ENCODE measurements at places on chromosomes 16 and 17.

DNA sequence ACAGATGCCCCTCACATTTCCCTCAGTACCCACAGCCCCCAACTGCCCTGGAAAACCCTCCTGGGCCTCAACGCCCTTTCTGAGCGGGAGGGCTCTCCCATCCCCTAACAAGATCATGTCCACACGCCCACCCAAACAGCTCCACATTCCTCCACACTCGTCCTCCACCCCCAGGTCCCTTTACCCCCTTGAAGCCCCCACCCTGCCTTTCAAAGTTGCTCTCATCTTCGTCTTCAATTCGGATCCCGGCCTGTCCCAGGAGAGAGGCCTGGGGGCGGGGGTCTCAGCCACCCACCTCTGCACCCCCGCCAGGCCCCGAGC is 14.3 kb downstream of the HOXB4 start:
- DNase-seq = no peak

DNA sequence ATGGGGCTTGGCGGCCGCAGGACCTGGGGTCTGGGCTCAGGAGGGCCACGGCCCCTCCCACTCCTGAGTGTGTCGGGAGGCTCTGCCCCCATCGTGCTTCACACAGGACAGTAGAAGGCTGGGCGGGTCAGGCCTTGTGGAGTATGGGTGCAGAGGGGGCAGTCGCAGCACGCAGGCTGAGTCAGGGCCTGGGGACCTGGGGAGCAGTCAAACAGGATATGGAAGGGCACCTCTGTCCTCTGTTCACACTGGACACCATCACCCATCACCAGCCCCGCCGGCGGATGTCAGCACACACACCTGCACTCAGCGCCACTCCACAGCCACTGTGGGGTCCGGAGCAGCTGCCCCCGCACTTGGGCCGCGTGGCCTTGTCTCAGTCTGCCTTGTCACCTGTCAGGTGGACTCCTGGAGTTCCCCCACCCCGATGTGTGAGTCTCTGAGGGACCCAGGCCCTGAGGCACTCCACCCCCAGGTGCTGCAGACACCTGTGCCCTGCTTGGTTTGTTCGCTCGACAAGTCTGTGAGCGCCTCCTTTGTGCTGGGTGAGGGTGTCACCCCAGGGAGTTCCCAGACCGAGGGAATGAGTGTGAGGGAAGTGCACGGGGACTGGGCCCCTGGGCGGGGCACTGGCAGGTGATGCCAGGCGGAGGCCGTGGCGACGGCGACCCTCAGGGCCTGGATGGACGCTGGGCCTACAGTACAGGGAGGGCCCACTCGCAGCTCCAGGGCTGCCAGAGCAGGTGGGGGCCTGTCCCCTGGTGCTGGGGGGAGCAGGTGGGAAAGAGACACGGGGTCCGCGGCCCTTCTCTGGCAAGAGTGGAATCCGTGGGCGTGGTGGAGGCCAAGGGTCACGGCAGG is 31.7 kb downstream of the ZFPM1 start:
- no peak for DNase-seq

DNA sequence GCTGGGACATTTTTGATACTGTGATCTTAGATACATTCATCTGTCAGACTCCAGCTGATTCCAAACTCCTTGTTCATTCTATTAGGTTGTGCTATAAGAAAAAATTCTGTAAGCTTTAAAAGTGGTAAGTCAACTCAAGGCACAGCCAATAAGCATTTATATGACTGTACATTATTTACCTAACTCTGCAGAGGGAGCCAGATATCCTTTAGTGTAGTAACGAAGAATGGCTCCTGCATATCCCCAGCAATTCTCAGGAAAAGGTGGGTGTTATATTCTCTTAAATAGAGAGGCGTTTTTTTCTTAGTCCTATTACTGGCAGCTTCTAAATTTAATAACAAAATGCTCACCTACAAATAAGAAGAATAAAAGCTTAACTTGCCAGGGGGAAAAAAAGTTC is 374.3 kb upstream of the GOT2 start:
- no peak for DNase-seq

DNA sequence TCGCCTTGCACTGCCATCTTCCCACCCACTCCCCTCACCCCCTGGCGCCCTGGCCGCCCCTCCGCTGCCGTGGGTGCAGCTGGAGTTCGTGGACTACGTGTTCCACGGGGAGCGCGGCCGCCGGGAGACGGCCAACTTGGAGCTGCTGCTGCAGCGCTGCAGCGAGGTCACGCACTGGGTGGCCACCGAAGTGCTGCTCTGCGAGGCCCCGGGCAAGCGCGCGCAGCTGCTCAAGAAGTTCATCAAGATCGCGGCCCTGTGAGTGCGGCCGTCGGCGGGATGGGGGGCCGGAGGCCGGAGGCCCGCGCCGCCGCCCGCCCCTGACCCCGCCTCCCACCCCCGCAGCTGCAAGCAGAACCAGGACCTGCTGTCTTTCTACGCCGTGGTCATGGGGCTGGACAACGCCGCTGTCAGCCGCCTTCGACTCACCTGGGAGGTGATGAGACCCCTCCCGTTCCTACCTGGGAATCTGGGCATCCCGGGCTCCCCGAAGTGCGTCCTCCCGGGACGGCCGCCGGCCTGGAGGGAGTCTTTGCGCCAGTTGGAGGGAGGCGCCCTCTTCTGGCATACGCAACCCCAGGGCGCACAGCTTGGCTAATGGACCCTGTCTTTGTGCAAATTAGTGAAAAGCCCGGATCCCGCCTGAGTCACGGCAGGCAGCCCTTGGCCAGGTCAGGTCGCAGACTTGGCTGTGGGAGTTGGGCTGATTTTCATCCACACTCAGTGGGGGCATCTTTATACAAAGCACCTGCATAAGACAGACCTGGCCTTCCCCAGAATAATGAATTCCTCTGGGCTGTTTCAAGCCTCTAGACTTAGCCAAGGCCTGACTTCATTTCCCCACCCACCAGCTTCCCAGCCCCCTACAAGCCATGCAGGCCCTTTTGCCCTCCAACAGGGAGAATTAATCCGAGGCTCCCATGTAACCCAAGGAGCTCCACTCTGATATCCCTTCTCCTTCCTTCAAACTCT is 14.3 kb downstream of the RAPGEFL1 start:
- peak; percentile 58 for DNase-seq

GRCh38 chr16:9351841-9352434 is 260.5 kb downstream of the HAPSTR1 start:
- no peak for DNase-seq

DNA sequence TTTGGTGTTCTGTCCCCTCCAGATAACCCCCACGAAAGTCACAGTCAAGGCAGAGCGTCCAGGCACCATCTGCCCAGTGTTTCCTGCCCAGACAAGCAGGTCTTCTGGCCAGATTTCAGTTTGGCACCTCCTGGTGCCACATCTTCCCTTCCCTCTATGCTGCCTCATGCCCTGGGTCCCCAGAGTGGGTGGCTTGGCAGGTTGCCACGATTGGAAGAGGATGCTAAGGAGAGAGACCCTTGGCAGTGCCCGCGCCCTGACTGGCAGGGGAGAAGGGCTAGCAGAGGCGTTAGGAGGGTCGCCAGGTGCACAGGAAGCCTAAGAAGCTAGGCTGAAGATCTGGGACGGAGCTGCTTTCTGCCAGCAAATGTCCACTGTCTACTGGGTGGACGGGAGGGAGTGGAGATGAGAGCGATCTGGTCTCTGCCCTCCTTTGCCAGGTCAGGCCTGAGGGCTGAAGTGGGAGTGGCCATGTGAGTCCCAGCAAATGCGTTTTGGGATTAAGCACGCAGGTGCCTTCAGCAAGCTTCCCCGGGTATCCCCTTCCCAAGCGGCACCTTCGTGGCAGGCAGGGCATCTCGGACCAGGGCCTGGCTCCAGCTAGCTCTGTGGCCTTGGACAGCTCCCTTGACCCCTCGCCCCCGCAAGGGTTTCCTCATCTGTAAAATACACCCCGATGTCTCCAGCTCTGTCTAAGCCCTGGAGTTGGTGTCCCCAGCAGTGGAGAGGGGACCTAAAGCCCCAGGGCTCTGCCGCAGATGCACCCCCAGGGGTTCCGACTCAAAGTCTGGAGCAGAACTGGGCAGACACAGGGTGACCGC is 13.4 kb upstream of the CD300A start:
- no peak for DNase-seq

GRCh38 chr17:41967141-41967920 is 736 bp downstream of the CNP start:
- DNase-seq = no peak

GRCh38 chr17:3635474-3636153 is 436 bp downstream of the SHPK start:
- DNase-seq = peak; percentile 24

GRCh38 chr16:25859645-25860044 is 167.9 kb downstream of the HS3ST4 start:
- no peak for DNase-seq

GRCh38 chr17:42980274-42980765 is at the start of gene RUNDC1:
Gene RUNDC1, plus strand, starts transcription at chr17:42980565. Its CDS starts 12 bp downstream, at chr17:42980577.
- DNase-seq = peak; percentile 93

DNA sequence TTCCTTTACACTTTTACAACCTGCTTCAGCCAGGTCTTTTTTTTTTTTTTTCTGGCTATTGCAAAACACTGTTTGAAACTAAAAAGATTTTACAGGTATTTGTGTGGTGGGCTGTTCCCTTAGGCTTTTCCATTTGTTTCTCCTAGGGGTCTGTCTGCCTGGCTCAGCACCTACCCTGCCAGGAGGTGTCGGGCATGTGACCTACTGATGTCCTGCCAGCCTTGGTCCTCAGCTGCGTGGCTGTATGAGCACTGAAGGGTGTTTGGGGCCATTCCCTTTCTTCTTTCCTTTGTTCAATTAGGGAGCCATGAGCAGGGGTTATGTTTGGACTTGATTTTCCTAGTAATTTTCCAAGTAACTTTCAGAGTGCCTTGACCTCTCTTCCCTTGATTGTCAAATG is 269.2 kb upstream of the SALL1 start:
- no peak for DNase-seq

DNA sequence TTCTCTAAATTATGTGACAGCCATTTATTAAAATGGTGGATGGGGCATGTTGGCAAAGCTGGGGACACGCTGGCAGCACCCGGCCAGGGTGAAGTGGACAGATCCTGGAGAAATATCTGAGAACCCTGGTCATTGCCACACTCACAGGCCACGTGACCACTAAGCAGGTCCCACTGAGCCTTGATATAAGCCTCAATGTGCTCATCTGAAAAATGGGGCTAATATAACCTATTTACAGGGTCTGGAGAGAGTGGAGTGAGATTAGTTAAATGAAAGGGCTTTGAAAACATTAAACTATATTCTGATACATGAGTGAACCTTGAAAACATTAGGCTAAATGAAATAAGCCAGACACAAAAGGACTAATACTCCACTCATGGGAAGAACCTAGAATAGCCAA is 108.9 kb downstream of the RBFOX3 start:
- DNase-seq = no peak

DNA sequence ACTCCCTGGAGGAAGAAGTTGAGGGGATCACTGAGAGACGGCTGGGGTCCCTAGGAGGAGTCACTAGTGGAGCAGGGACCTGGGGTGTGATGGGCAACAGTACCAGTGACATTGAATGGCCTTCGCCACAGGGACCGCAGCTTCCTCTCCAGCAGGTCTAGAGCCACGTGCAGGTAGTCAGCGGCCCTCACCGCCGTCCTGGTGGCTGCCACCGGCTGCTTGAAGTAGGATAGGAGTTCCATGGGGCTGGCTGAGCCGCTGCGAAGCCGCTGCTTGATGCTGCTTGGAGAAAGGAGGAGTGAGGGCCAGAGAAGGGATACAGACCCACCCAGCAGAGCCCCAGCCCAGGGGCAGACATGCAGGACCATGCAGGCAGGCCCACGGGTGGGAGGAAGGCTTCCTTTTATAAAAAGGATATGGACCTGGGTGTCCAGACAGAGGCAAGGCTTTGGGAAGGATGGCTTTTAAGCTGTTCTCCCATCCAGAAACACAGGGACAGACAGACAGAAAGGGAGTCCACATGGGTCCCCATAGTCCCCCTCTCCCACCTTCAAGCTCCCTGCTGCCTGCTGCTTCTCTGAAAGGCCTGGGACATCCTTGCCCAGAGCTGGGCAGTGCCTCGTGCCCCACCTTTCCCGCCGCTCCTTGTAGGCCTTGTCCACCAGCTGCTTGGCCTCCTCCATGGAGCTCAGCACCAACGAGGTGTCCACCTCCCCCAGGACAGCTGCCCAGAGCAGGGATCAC is 827 bp downstream of the MPO start:
- no peak for DNase-seq

DNA sequence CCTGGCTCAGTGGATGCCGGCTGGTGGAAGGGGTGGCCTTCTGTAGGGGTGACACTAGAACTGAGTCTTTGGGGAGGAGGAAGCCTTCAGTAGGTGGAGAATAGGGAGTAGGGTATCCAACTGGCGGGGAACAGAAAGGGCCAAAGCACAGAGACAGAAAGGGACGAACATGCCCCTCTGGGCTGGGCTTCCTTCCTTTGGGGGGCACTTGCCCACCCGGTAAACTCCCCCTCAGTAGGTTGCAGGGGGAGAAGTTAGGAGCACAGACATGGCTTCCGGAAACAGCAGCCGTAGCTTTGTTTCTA is 774 bp downstream of the ENGASE start:
- DNase-seq = no peak

- no peak for DNase-seq
Measured at GRCh38 chr16:50724306-50724705, 17.6 kb upstream of the CYLD start.

DNA sequence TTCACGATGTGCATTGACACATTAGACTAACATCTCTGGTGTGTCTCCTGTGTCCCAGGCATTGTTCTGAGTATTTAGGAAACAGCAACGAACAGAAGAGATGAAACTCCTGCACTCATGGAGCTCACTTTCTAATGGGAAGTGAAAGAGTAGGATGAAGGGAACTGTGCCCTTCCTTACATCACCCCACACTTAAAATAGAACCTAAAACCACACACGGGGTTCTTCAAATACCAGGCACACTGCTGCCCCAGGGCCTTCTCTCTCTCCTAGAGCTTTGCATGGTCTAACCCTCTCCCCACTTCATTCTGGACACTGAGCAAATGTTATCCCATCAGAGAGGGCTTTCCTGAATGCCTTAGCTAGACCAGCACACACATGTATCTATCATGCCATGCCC is 33.7 kb downstream of the TRIM25 start:
- no peak for DNase-seq

- DNase-seq = no peak
Measured at GRCh38 chr16:86905302-86905701, 327.0 kb downstream of the FOXL1 start.

GRCh38 chr16:88063211-88063773 is 112.1 kb downstream of the BANP start:
- no peak for DNase-seq

- DNase-seq = no peak
Measured at GRCh38 chr17:19613979-19614378, 34.6 kb upstream of the ALDH3A2 start.
